ENCODE measurements at places on chromosomes 7 and 10.

- no peak for DNase-seq
Measured at GRCh38 chr7:72187179-72187578, 225.0 kb downstream of the CALN1 start.

DNA sequence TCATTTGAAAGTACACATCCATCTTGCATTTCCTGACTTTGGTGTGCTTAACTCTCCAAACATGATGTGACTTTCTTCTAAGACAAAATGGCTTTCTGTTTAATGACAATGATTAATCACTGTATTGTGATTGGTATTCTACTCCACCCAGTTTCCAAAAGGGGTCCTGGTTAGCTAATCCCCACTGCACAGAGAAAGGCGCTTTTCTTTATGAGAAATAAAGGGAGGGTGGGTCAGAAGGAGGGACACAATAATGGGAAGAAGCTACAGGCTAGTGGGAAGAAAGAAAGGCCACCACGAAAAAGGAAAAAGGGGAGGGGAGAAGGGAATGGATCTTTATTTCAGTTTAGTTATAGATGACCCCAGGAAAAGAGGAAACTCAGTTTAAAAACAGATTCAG lies 69.2 kb downstream of the PRTFDC1 start:
- no peak for DNase-seq

GRCh38 chr10:103333934-103334520 lies 16.9 kb downstream of the PCGF6 start:
- no peak for DNase-seq

DNA sequence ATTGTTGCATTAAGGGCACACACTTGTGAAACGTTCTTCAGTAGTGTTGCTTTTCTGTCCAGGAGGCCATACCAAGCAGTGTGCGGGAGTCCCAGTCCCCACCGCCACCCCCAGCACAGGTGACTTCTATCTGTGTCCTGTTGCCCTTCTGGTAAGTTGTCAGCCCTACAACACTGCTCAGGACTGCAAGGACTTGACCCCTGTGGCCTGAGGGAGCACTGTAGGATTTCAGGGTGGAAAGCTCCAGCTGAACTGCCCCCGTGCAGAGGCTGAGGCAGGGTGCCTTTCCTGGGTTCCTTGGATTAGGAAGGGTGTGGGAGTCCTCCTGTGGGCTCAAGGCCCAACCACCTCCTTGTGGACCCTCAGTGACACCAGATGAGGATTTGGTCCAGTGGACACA lies 26.8 kb upstream of the ZNF488 start:
- DNase-seq: no peak

DNA sequence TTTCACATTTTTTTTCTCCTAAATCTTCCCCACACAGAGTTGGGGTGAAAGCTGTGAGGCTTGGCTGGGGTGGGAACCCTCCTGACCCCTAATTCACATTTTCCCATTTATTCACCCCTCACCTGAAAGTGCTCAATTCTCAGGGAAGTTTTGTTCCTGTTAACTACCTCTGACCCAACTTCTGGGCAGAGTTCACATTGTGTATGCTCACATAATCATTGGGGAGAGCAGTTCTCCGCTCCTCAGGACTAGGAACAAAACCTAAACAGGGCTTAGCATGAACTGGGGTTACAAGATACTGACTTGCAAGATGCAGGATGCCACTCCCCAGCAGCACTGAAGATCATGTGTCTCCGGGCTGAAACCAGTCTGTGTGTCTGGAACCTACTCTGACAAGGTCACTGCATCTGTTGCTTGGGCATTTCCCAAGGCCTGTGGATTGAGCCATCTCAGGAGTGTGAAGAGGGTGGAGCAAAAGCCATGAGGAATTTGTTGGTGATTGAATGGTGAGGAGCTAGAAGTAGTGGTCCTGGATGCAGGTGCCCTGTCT lies 258.1 kb upstream of the IGFBP3 start:
- DNase-seq: no peak

DNA sequence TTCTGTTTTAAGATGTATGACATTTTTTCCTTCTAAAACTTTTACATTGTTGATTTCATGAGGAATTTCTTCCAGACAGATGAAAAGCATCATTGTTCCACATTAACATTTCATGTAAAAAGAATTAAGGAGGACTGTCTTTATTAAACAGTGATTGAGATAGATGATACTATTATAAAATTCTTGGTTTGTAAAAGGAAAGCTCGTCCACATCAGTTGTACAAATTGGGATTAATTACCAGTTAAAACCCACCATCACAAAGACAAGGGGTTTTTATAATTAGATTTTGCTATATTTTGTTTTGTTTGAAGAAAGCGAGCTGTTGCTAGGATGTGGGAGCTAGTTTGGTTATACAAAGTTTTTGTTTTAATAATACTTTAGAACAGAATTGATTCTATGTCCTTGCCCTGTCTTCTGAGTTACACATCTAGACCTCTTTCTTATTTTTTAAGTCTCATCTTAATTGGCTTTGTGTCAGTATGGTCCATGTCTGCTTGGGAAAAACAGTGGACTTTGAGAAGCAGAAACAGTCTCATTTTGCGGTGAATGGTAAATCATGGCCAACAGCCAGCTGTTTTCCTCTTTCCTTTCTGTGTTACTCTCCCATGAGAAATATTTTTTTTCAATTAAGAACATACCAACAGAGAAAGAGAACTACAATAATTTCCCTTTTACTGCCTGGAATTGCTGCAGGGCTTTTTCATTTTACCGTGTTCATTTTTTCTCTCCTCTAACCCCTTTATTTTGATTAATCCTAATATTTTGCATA lies 3.2 kb downstream of the TES start:
- no peak for DNase-seq

DNA sequence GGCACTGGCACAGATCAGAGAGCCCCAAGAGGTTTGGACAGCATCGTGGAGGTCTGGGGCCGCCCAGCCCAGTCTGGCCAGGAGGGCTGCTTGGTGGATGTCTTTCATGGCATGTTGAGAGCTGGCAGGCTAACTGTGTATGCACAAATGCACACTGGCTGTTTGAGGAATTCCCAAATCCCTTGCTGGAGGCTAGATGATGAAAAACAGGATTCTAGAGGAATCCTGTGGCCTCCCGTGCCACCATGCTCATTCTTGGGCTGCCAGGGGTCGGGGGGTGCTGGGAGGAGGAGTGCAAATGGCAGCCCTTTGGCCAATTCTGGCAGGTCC lies 26.5 kb downstream of the LEP start:
- no peak for DNase-seq

DNA sequence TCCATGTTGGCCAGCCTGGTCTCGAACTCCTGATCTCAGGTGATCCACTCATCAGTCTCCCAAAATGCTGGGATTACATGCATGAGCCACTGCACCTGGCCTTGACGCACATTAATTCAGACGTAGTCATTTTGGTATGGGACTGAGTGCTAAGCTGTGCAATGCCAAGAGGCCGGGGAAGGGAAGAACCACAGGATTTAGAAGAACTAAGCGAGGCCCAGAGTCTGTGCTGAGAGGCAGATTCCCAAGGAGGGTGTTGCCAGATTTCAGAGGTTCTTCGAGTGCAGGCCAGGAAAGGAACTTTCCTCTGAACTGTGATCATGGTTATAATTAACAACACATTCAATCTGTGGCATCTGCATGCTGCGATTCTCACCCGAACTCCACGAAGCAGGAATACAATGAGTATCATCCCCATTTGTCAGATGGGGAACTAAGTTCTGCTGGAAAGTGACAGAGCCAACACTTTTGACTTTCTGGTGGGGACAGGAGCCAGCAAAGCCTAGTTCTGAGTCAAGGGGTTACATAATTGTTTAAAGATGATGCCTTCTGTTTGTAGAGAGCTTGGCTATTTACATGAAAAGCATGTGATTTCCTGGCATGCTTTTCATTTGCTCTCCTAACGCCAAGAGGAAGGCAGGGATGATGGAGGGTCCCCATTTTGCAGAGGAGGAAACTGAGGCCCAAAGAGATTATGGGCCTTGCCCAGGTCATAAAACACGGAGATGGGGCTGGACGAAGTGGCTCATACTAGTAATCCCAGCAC lies 6.2 kb upstream of the ZAN start:
- no peak for DNase-seq

- no peak for DNase-seq
Measured at GRCh38 chr7:81473236-81473635, 296.6 kb downstream of the HGF start.

GRCh38 chr10:72552857-72553256 lies 73.0 kb downstream of the MICU1 start:
- DNase-seq: no peak

- no peak for DNase-seq
Measured at GRCh38 chr10:97771913-97772823, at the start of gene SFRP5. Gene SFRP5 (minus strand): TSS chr10:97771999. CDS start chr10:97771833, 166 bp downstream.

DNA sequence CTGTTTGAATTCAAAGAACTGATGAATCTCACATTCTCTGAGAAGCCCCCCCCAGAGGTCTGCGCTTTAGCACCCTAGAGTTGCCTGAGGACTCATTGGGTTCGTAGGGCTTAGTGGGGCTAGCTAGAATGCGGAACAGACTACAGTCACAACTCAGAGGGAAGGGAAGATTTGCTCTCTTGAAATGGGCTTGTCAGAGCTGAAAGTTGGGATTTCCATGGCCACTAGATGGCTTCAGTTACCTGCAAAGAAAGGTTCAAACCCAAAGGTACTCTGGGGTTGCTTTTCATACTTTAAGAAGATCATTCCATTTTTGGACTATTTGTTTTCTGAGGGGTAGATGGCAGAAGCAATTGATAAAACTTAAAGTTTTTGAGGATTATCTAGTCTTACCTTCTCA lies 205.0 kb downstream of the BBS9 start:
- no peak for DNase-seq

- no peak for DNase-seq
Measured at GRCh38 chr7:21377545-21377944, 50.3 kb upstream of the SP4 start.

- DNase-seq: no peak
Measured at GRCh38 chr7:92723205-92723604, 113.2 kb downstream of the CDK6 start.

GRCh38 chr7:1288996-1289551 lies 56.4 kb downstream of the UNCX start:
- no peak for DNase-seq

DNA sequence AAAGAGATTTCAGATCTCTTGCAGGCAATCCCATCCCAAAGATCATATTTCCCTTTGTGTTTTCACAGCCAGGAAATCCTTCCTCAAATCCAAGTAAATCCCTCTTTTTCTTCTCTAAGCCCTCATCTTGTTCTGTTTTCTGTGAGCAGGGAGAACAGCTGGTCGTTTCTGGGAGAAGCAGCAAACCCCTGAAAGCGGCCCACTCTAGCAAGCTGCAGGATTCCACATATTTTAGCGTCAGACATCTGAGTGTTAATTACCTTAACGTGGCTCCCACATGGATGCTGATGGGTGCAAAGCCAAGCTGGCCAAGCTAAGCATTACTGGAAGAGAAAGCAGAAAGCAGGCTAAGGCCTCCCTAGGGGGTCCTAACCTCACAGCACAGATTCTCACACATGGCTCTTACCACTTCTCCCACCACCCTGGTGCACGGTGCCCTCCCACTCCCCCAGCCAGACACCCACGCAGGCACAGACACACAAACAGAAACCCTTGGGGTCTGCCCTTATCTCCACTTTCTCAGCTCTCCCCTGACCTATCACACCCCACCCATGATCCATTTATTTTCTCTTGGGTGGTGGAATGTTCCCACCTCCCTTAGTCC lies 551.0 kb upstream of the AUTS2 start:
- no peak for DNase-seq

DNA sequence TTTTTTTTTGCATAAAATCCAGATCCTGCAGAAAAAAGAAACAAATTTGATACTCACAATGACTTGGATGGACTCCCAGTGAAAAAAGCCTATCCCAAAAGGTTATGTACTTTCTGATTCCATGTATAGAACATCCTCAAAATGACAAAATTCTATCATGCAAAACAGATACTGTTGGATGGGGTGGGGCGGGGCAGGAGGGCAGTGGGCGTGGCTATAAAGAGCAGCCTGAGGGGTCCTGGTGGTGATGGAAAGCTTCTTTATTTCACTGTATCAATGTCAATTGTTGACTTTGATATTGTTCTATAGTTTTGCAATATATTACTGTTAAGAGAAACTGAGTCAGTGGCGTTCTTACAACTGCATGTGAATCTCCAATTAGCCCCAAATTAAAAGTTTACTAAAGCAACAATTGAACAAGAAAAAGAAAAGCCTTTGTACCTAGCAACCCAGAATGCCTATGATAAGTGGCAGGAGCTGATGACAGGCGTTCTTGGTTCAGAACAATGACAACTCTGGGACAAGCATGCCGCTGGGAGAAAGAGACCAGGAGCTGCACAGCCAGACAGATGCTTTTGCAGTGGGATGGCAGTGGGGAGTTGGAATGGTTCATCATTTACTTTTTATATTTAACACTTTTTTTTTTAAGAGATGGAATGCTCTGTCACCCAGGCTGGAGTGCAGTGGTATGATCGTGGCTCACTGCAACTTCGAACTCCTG lies 101.9 kb downstream of the LHPP start:
- no peak for DNase-seq

DNA sequence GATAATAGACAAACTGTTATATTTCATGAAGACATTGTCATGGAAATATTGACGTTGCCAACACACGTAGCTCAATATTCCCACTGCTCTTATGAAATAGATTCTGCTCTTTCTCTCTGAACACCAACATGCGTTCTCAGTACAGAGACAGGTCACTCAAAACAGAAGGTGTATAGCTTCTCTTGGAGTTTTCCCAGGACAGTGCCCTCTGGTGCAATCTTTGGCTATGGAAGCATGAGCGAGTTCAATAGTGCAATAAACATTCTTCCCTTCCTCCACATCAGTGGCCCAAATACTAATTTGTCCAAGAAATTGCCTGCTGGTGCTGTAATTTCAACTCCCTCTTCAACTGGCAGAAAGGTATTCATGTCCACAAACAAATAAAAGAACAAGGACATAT lies 145.3 kb downstream of the MAGI2 start:
- no peak for DNase-seq

GRCh38 chr7:141444961-141445360 lies 106.2 kb upstream of the AGK start:
- DNase-seq: no peak

DNA sequence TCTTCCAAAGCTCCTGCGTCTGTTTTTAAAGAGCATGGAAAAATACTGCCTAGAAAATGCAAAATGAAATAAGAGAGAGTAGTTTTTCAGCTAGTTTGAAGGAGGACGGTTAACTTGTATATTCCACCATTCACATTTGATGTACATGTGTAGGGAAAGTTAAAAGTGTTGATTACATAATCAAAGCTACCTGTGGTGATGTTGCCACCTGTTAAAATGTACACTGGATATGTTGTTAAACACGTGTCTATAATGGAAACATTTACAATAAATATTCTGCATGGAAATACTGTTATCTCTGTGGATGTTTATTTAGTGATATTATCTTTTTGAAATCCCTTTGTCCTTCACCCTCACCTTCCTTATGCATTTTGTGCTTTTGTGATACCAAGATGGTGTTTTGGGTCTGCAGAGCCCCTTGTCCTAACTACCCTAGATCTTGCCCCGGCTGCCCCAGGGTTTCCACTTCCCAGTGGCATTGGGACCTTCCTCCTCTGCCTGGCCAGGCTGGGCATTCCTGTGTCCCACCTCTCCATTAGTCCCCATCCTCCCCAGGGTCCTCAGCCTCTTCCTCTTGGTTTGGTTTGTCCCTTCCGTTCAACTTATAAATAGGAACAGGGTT lies 5.2 kb downstream of the IGFBP1 start:
- no peak for DNase-seq

Measured in CD4-positive, alpha-beta T cell treated with Interferon alpha-2 for 1 hour (primary cell).